ENCODE measurements at places on chromosomes 12 and 14.

GRCh38 chr12:92121826-92122225 is 23.8 kb downstream of the BTG1 start:
- DNase-seq = no peak

DNA sequence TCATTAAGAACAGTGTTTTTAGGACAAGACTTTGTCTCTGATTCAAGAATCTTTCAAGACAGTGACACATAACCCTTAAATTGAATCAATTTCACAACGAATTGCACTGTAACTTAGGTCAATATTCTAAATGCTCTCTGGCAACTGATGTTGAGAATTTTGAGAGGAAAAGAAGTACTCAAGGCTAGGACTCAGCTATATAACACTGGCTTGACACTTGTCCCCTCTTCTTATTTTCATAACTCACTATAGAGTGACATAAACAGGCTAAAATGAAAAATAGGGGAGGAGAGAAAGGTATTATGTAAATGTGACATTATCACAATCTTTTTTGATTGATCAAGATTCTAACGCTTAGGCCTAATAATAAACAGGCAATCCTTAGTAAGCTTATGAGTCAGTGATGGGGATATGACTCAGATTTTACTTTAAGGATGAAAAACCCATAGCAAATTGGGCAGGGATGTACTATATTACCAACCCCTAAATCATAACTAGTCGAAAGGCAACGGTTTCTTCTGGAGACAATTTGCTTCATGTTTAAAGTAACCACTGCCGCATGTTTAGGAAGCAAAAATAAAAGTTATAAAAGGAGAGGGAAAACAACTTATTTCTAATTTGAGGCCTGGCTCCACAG is 10.9 kb downstream of the BTG1 start:
- no peak for DNase-seq

DNA sequence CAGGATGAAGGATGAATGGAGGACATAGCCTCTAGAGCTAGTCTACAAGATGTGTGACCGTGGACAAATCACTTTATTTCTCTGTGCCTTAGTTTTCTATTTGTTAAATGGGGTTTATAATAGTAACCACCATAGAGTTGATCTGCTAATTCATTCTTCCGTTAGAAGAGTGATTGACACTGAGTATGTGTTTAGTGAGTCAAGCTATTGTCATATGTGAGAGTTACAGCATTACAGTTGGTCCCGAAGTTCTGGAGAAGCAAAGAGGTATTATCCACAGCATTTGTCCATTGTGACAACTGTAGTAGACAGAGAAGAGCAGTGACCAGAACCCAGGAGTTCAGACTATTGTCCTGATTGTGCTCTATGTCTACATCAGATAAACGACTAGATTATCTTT is 14.1 kb downstream of the FAR2 start:
- DNase-seq = no peak

GRCh38 chr12:69087986-69088385 is 151.4 kb upstream of the CPSF6 start:
- no peak for DNase-seq

- DNase-seq = no peak
Observed at GRCh38 chr12:58537278-58537677, 383.0 kb downstream of the LRIG3 start.

- no peak for DNase-seq
Observed at GRCh38 chr12:48165089-48165981, 8.0 kb upstream of the ASB8 start.

- no peak for DNase-seq
Observed at GRCh38 chr12:100668945-100669536, 95.6 kb downstream of the GAS2L3 start.

DNA sequence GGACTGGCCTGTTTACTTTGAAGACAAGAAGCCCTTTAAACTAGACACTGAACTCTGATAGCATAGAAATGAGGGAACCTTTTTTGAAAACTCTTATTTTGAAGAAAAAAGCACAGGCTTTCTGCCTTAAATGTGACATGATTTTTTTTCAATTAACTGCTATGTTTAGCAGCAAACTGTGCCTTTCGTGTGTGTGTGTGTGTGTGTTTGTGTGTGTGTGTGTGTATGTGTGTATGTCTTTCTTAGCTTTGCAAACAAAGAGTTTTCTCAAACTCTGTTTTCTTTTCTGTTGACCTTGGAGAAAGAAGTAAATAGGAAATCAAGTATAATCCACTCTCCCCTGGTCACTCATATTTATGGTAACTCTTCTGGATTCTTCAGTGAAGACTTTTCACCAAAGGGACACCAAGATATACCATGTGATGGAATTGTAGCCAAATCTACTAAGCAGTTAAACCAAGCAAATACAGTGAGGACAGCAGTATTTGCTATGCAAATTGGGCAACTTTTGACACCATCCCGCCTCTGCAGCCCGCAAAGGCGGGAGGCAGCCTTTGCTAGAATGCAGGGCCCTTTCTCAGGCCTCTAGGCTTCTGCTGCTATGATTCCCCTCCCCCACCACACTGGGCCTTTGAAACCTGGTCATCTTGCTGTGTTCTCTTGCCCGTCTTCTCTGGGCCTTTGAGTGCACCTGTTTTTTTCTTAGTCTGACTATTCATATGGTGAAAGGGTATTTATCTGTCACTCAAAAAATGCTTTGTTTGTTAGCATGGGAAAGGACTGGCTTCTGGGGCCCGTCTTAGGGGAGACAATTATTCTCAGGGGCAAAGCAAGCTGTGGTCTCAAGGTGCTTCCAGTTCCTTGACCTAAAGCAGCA is 107.9 kb downstream of the MYRFL start:
- no peak for DNase-seq

GRCh38 chr12:2819810-2820209 is 7.3 kb downstream of the ITFG2 start:
- no peak for DNase-seq

DNA sequence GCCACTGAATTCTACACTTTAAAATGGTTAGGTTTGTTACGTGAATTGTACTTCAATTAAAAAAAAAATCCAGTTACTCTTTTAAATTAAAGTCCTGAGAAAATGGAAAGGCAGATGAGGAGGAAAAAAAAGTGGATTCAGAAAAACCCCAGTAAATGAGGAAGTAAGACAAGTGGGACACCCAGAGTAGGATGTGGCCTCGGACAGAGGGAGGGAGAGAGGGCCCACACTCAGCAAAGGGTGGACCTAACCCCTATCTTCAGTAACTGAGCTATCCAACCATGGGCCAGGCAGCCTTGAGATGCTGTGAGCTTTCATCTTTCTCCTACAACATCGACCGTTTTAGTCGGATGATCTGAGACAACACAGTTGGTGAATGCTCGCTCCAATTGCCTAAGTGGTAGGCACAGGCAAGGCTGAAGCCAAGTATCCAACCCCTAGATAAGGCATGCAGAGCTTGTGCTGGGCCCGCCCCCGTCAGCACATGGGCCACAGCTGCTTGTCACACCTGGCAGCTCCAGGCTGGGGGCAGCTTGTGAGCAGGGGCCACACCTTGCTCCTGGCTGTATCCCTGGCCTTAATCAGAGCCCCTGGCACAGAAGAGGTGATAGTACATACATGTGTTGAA is 142.1 kb downstream of the TTC7B start:
- DNase-seq = no peak

DNA sequence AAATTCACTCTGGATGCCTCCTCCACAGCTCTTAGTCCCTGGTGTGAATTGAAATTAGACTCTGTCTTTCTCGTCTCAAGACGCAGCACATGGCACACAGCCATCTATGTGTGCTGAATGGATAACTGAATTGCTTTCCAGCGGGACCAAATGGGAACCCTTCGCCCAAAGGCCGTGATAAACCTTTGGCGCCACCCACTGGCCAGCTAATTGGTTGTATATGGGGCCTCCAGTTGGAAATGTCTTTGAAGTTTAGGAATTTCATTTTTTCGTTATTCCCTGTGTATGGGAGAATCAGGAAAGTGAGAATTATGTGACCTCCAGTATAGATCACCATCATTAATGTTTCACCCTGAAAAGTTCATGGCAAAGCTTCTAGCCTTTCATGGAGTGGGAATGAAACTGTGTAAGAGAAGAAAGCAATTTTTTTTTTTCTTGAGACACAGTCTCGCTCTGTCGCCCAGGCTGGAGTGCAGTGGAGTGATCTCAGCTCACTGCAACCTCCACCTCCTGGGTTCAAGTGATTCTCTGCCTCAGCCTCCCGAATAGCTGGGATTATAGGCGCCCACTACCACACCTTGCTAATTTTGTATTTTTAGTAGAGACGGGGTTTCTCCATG is 9.8 kb upstream of the HSP90AA1 start:
- DNase-seq = no peak

GRCh38 chr14:102125546-102125945 is 14.2 kb upstream of the WDR20 start:
- no peak for DNase-seq

GRCh38 chr12:73124480-73124879 is 852.3 kb downstream of the TRHDE start:
- DNase-seq = no peak

- DNase-seq = no peak
Observed at GRCh38 chr12:33634544-33634943, 194.9 kb upstream of the SYT10 start.

DNA sequence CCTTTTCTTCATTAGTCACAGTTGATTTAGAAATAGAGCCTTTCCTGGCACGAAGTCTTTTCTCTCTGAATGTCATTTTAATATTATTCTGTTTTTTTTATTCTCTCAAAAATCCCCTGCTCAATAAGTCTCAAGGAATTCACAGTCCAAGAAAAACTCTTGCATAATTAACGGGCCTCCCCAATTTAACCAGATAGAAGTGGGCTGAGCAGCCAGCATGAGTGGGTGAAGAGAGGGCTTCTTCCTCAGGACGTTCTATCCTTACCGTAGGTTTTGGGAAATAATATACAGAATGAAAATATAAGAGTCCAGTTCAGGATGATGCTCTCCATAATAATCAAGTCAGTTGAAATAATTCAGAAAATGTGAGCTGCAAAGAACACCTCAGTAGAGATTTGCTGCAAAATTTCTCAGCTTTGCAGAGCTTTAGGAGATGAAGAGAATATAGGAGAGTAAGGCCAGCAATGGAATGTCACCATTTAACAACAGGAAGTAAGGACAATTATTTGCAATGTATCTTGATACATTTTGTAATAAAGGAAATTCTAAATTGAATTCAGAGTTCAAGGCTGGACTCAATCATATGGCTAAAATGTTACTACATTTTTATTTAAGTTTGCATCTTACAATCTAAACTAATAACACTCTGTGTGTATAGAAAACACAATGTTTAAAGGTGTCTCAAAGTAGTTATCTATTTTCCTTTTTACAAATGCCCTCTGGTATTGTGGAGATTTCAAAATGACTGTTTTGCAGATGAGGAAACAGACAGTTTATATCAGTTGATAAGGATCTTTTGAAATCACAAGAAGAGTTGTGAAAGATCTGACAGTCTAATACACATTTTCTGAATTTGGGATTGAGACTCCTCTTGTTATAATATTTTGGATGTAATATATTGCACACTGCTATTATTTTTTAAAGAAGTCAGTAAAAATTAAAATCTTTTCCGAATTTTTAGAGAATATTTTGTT is 1724.1 kb upstream of the SEL1L start:
- DNase-seq = no peak

DNA sequence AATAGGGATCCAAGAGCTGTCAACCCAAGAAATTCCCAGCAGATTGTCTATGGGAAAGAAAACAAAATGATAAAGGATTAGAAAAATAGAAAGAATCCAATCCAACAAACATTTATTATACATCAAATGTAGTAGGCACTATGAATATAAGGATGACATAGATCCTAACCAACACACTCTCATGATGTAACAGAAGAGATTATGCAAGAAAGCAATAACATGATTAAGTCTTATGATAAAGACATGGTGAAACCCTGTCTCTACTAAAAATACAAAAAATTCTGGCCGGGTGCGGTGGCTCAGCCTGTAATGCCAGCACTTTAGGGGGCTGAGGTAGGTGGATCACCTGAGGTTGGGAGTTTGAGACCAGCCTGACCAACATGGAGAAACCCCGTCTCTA is 2.7 kb downstream of the MED6 start:
- no peak for DNase-seq

DNA sequence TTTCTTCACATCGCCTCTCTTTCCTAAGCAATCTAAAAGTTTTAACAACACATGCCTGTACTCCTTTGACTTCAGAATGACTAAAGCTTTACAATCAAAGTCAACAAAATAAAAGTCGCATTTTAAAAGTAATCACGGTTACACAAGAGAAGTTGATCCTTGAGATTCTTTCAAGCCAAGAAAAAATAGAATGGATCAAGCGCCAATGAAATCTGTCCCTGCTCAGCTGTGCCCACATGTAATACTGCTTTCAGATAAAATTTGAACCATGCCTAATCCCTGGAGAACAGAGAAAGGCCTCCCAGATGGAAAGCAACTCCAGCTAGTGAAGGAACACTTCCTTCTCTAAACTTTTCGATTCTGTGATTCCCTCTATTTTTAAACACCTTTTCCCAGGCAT is 113.1 kb downstream of the FBXL14 start:
- no peak for DNase-seq

DNA sequence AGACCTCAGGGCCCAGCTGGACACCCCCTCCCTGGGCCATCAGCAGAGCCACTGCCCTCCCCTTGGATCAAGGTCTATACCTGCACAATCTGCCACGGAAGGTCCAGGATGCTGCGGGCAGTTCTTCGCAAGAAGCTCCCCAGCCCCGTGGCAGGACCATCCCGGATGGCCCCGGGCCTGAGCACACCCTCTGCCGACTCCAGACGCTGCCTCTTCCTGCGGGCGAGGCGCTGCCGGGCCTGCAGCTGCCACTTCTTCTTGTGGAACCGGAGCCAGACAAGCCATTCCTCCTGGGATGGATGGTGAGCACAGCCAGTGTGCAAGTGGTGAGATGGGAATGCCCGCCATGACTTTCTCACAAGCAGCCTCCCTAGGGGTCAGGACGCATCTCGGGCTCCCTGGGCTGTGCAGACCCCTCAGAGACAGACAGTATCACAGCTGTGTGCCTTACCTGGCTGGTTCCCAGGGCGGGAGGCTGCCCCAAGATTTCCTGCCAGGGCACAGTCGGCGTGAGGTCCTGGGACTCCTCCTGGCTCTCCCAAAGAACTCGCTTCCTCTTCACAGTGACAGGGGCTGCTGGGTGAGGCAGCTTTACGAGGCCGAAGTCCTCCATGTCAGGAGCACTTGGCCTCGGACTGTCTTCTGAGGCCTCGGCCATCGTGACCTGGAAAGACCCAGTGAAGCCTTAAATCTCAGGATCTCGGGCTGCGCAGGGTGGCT is 30.8 kb downstream of the P2RX2 start:
- no peak for DNase-seq

- DNase-seq = no peak
Observed at GRCh38 chr12:49825360-49825970, 2.7 kb downstream of the NCKAP5L start.

DNA sequence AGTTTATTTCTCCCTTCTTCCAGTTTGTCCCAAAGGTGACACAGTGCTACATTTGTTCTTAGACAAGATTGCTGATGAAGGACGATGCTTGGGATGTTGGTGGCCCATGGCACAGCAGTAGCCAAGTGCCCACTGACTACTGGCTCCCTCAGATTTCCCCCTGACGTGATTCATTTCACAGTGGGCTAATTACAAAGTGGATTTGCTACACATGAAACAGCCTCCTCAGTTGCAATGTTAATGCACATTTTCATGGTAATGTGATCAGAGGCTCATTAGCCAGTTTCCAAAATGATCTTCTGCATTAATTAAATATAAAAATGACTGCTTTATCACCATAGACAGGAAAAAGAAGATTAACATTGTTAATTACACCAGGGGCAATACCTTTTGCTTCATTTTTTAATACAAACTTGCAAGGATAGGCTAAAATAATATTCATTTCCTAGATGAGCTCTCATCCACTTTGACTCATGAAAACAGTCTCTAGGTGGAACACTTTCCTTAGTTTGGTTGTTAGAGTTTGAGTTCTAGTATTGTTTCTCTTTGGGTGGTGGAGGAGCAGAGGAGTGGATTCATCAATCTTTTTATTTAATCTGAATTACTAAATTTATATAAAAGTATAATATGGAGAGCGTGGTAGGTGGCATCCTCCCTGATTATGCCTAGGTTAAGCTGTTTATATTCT is 250.9 kb downstream of the PDZRN4 start:
- DNase-seq = no peak
